ENCODE measurements at places on chromosomes 1 and 21.

- no peaks in the 10 kb centered on the region for H3K27me3 ChIP-seq
- peaks cover 6% of the 10 kb centered on the region for H3K36me3 ChIP-seq
- no peak for ATAC-seq
- no peak overlapping the region for H3K4me3 ChIP-seq
Observed at GRCh38 chr1:8706291-8706690, 111.1 kb downstream of the RERE start.

DNA sequence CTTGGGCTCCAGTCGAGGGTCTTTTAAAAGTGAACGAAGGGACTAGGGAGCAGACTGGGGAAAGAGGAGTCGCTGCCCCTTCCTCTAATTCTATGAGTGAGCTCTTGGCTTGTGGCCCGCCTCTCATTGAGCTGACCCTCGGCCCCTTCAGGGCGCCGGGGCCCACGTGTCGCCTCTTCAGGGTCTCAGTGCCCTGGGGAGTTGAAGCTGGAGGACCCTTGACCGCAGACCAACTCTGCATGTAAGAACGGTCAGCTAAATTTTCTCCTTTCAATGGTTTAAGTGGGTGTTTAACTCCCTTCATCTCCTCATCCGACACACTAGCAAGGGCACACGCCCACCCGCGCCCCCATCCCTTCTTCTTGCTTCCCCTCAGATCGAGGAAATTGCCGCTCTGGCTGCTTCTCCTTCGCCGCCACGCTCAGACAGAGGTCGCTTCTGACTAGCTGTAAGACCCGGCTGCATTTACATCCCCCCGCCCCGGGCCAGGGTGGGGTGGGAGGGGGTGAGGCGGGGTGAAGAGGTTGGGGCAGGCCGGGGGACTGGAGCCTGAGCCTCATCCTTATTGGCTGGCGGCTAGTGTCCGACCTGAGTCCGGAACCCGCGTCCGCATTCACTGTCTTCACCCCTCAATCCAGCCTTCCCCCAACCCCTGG, 10.9 kb downstream of the NR5A2 start:
- H3K4me1 ChIP-seq, result peaks cover 51% of the 10 kb centered on the region
- no peak overlapping the region for H3K27ac ChIP-seq
- no peaks in the 10 kb centered on the region for H3K36me3 ChIP-seq
- H3K4me3 ChIP-seq, result peak overlapping the region; percentile 74
- H3K27me3 ChIP-seq, result no peaks in the 10 kb centered on the region
- ATAC-seq, result no peak

- no peaks in the 10 kb centered on the region for H3K4me1 ChIP-seq
- H3K27ac ChIP-seq, result no peak overlapping the region
- peaks cover 36% of the 10 kb centered on the region for H3K27me3 ChIP-seq
- no peaks in the 10 kb centered on the region for H3K36me3 ChIP-seq
- no peak for ATAC-seq
Observed at GRCh38 chr1:220825819-220826551, 39.3 kb downstream of the MTARC1 start.

GRCh38 chr1:117061986-117062415, 1.9 kb downstream of the TTF2 start:
- no peaks in the 10 kb centered on the region for H3K27me3 ChIP-seq
- no peak overlapping the region for H3K4me3 ChIP-seq
- H3K36me3 ChIP-seq, result peaks cover 23% of the 10 kb centered on the region
- H3K4me1 ChIP-seq, result peaks cover 32% of the 10 kb centered on the region
- H3K27ac ChIP-seq, result no peak overlapping the region

DNA sequence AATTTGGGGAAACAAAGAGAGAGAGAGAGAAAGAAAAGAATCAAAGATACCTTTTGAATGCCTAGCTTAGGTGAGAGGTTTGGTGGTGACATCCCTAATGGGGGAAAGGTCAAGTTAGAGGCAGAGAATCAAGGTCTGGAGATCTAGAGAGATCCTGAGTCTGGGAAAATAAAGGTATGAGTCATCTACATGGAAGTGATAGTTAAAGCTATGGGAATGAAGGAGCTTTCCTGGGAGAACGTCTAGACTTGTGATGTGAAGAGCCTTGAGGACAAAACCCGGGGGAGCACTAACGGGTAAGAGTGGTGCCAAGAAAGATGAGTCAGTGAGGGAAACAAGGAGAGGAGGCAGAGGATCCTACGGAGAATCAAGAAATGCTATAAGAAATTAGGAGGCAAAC, 110.8 kb upstream of the RUNX1 start:
- H3K27ac ChIP-seq, result no peak overlapping the region
- H3K36me3 ChIP-seq, result no peaks in the 10 kb centered on the region
- H3K4me1 ChIP-seq, result no peaks in the 10 kb centered on the region
- no peaks in the 10 kb centered on the region for H3K27me3 ChIP-seq

DNA sequence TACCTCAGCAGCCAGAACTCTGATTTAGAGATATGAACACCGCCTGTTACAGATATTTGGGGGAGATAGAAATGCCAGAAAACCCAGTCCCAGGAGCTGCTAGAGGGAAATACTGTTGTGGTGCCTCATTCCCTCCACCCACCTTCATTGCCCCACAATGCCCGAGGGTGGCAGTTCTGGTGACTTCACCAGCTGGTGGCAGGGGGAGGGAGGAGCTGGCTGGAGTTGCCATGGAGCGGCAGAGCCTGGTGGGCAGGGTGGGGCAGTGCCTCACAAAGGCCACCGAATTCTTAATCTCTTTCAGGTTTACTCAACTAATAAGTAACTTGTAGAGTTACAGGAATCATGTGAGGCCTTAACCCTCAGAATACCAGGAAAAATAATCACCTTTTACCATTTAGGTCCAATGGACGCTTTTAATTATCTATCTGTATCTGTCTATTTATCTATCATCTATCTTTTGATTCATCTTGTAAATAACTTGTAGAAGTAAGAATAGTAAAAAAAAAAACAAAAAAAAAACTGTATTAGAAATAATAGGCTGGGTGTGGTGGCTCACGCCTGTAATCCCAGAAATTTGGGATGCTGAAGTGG, 11.7 kb upstream of the S100A11 start:
- H3K36me3 ChIP-seq, result no peaks in the 10 kb centered on the region
- peaks cover 3% of the 10 kb centered on the region for H3K27me3 ChIP-seq
- H3K27ac ChIP-seq, result peak overlapping the region; percentile 94
- peak overlapping the region; percentile 78 for H3K4me3 ChIP-seq
- ATAC-seq, result peak; percentile 65
- peaks cover 19% of the 10 kb centered on the region for H3K4me1 ChIP-seq

DNA sequence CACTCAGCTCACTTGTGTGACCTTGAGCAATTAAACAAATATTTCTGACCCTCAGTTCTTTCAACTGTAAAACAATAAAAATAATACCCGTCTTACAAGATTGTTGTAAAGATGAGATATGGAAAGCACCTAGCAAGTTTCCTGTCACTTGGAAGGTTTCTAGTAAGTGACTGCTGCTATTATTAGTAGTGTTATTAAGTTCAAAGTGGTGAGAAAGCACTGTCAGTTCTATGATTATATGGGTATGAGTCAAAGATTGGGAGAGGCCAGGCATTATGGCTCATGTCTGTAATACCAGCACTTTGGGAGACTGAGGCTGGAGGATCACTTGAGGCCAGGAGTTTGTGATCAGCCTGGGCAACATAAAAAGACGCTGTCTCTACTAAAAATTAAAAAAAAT, 145.4 kb downstream of the C1orf21 start:
- H3K4me3 ChIP-seq, result no peak overlapping the region
- ATAC-seq, result no peak
- no peak overlapping the region for H3K27ac ChIP-seq
- no peaks in the 10 kb centered on the region for H3K27me3 ChIP-seq
- no peaks in the 10 kb centered on the region for H3K36me3 ChIP-seq

DNA sequence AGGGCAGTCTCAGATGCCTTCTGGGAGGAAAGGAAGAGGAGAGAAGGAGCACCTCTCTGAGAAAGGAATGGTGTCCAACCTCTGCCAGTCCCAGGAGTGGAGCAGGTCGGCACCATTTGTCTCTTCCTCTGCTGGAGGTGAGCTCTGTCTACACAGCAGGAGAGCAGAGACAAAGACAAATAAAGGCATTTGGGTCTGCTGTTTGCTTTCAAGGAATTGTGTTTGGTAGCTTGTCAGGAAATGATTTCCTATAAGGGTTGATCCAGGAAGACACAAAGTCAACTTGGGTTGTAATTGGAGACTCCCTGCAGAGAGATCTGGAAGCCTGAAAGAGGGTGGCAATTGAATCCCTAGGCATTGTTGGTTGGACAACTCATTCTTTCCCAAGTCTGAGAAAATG, 34.5 kb upstream of the PLXNA2 start:
- ATAC-seq, result no peak
- H3K4me1 ChIP-seq, result no peaks in the 10 kb centered on the region
- H3K27me3 ChIP-seq, result peaks cover 40% of the 10 kb centered on the region
- no peak overlapping the region for H3K4me3 ChIP-seq

GRCh38 chr21:38902608-38903445, 97.1 kb downstream of the ETS2 start:
- H3K27ac ChIP-seq, result no peak overlapping the region
- ATAC-seq, result no peak
- no peak overlapping the region for H3K4me3 ChIP-seq
